ENCODE measurements at places on chromosomes 1 and 21. TPM values are rescaled to one million over a fixed set of nuclear protein-coding genes. Genes with fewer than 3 reads are reported as not detected.

HAPLN2 gene
- not detected for total RNA-seq

HSPG2 gene
- total RNA-seq: 2.5 TPM

CD247 gene
- total RNA-seq: 0.18 TPM

AADACL3 gene
- not detected for total RNA-seq

IFI44 gene
- 3.9 TPM for total RNA-seq

PARS2 gene
- 8.6 TPM for total RNA-seq

KCNT2 gene
- not detected for total RNA-seq

OR2M5 gene
- not detected for total RNA-seq

KRTAP11-1 gene
- total RNA-seq: not detected

GBP7 gene
- not detected for total RNA-seq

DISP3 gene
- 0.02 TPM for total RNA-seq

SFN gene
- 7.0 TPM for total RNA-seq

FOXO6 gene
- 0.90 TPM for total RNA-seq

GABPB2 gene
- total RNA-seq: 5.5 TPM

PRXL2B gene
- 17.7 TPM for total RNA-seq

ENAH gene
- 19.4 TPM for total RNA-seq

IL24 gene
- total RNA-seq: 19.8 TPM

SPRR2A gene
- total RNA-seq: not detected

ATP6V1G3 gene
- not detected for total RNA-seq

MCOLN2 gene
- 14.9 TPM for total RNA-seq

HSD3B1 gene
- total RNA-seq: not detected

AKR7A3 gene
- 0.23 TPM for total RNA-seq

DLGAP3 gene
- 0.05 TPM for total RNA-seq

Data from HT1080 (cell line).